ENCODE measurements at places on chromosomes 13 and 19.

DNA sequence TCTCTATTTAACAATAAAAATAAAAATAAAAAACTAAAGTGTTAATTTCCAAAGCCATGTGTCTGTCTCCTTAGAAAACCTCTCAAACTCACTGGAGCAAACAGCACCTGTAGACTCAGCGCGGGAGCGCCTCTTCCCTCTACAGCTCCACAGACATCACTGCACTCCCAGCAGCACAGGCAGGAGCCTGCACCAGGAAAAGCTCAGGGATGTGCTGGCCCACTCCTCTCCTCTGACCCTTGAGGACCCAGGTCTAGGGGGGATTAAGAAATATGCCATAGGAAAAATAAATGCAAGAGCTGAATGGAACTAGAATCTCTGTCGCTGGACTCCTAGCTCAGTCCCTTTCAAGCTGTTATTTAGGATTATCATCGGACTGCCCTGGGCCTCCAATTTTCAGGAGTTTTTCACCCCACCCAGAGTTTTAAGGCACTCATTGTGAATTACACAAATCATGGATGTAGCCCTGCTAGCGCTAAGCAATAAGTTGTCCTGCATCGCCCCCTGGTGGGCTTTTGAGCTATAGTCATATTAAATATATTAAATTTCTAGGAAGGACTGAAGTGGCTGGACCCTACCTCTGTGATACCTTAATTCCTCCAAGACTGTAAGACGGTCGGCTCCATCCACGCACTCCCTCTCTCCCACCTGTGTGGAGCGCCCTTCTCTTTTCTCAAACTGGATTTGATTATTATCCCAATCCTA lies 333.9 kb downstream of the UQCRFS1 start:
- DNase-seq: peak; percentile 54

- no peak for DNase-seq
These were observed 900 bp downstream of the MCEMP1 start for GRCh38 chr19:7677669-7678311.

GRCh38 chr13:57087006-57087405 lies 53.7 kb upstream of the PRR20A start:
- no peak for DNase-seq

GRCh38 chr19:56107626-56108351 lies 13.3 kb downstream of the ZNF787 start:
- DNase-seq: no peak

- no peak for DNase-seq
These were observed 81.3 kb upstream of the FRY start for GRCh38 chr13:31950111-31950815.

- DNase-seq: no peak
These were observed 8.3 kb upstream of the NALCN start for GRCh38 chr13:101424381-101425155.

DNA sequence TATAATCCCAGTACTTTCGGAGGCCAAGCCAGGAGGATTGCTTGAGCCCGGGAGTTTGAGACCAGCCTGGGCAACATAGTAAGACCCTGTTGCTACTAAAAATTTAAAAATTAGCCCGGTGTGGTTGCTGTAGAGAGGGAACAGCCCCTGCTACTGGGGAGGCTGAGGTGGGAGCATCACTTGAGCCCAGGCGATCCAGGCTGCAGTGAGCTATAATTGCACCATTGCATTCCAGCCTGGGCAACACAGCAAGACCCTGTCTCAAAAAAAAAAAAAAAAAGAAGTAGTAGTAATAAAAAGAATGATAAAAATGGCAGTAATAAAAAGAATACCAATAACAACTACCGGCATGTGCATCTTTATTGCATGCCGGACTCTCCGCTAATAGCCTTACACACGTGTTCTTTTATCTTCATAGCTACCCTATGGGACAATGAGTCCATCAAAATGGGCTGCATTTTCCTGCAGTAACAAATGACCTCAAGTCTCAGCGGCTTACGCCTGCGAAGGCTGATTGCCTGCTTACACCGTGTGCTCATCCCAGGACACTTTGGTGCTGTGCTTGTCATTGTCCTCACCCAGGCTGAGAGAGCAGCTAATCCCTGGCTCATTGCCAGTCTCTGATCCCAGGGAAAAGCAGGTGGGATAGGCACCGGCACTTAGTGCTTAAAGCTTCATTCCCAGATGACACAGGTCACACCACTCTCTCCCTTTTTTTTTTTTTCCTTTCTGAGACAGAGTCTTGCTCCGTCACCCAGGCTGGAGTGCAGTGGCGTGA lies 14.4 kb upstream of the SYCN start:
- no peak for DNase-seq

- no peak for DNase-seq
These were observed 1149.2 kb downstream of the UQCRFS1 start for GRCh38 chr19:28063702-28064101.

GRCh38 chr13:30856005-30856790 lies 49.9 kb upstream of the MEDAG start:
- DNase-seq: no peak

- DNase-seq: peak; percentile 52
These were observed 696 bp upstream of the SAMD1 start for GRCh38 chr19:14091081-14091812.

DNA sequence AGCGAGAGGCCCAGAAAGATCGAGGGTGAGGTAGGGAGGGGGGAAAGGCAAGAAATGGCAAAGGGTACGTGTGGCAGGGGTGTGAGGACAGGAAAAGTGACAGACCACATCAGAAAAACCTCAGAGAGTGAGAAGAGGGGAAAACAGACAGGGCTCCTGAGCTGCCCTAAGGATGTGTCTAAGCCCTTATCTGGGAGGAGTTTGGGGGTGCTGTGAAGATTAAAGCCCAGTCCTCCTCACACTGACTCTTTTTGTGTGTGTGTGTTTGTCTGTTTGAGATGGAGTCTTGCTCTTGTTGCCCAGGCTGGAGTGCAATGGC lies 703 bp upstream of the PTH2 start:
- no peak for DNase-seq

DNA sequence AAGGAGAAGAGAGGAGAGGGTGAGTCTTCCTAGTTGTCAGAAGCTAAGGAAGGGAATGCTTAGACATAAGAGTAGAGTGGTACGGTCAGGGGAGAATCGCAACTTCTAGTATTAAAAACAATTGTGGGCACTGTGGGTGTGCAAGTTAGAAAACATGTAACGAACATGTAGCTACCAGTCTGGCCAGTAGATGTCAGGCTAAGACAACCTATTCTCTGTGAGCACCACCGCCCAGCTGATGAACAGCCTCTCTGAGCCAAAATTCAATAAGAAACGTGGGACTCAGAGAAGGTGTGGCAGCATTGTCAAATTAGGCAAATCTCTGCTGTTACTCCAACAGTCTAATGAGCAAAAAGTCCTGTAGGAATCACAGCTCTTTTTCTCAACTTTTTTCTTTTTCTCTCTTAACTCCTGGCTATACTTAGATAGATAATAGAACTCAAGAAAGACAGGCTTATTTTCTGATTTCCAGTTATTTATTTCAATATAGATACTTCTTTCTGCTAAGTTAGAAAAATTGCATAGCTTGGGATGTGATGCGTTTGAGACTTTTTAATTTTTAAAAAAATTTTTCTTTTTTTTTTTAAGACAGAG lies 186.2 kb downstream of the USP12 start:
- DNase-seq: peak; percentile 67

DNA sequence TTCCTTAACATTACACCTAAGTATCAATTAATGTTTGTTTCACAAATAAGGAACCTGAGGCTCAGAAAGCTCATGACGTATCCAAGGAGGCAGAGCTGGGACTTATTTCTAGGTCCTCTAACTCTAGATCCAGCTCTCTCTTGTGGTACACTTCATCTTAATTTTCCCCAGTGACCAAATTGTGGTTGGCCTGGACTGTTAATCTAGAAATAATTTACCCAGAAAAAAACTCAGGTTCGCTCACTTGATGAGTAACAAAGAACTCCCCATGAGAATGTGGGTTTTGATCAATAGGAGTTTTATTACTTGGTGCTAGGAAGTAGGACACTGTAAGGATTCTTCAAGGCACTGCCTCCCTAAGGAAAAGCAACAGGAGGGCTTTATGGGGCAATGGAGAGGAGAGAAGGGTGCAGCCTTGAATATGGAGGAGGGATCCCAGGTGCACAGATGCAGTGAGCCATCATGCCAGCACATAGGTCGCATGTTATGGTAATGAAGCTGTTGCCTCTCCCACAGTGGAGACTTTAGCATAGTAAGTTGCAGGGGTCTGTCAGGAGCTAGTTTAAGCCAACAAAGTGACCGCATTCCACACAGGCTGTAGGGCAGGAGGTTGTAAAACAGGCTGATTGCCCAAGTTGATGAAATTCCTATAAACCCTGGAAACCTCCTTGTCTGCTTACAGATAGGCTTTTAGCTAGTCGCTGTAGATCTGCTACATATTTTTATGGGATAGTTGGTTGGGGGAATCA lies 14.7 kb downstream of the RAP2A start:
- no peak for DNase-seq

DNA sequence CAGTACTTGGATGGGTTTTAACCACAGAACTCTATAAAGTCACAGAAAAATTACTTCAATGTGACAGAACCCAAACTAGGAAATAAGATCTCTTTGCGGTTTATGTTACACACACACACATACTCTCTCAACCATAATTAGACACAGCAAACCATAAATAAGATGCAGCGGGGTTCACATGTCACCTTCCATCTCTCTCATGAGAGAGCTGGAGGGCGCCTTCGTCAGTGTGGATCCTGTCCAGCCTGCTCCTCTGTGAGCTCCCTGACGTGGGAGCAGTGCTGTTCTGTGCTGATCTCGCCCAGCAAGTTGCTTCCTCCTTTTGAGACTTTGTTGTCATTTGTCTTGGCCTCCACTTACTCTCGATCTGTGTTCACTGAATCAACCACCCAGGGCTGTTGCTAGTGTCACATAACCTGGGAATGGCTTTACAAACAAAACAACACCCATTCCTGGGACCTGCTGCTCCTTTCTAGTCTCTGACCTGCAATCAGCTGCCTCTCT lies 204.9 kb upstream of the KL start:
- no peak for DNase-seq

GRCh38 chr19:16473875-16474392 lies 2.2 kb upstream of the EPS15L1 start:
- DNase-seq: no peak

GRCh38 chr13:113050734-113051431 lies 54.7 kb upstream of the F7 start:
- DNase-seq: no peak

DNA sequence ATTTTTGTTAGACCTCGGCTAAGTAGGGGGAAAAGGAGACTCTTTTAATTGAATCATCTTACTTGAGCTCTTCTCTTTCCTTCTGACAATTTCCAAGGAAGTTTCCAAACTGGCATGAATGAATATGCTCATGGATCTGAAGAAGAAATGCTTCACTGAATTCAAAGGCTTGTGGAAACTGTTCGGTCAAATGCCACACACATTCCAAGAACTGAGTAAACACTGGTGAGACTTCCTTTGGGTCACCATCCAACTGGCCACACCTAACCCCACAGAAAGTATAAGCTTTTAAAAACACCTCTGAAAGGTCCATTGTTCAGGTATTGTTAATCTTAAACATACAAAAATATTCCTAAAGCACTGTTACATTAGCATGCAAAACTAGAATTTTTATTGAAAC lies 33.6 kb downstream of the MTMR6 start:
- no peak for DNase-seq

- DNase-seq: no peak
These were observed 2.2 kb downstream of the RINL start for GRCh38 chr19:38875656-38876395.

DNA sequence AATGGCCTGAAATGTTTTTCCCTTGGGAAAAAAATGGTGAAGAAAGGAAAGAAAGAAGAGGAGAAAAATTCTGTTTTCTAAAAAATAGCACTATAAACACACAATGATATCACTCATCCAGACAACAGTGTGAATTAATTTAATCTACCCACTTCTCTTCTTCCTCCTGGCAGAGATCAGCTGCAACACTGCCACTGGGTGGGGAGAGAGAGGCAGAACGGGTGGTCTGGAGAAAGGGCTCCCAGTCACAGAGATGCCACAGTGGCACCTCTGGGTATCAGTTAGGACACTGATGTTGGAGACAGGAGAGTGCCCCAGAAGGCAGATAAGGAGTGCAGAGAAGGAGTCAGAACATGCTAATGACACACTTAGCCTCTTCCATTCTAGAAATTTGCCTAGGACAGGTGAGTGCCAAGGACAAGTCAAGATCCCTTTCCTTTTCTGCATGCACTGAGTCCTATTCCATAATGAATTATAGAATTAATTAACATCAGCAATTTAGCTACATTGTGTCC lies 168.6 kb downstream of the SUCLA2 start:
- DNase-seq: no peak

GRCh38 chr13:97648171-97648880 lies 214.4 kb downstream of the RAP2A start:
- no peak for DNase-seq

DNA sequence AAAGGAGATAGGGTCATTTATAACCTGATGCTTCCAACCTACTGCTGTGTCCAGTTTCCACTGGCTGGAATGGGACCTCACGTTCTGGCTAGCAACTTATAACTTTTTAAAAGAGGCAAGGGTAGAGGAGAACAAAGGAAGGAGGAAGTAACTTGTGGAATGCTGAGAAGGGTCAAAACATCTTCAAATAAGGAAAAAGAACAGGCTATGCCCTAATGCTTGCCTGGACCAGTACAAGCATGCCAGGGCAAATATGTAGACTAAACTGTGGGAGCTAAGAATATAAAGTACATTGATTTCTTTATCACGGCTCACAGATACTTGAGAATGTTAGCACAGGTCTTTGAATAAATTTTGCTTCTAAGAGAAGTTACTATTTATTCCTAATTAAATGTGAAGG lies 1.5 kb upstream of the ZNF561 start:
- no peak for DNase-seq

- no peak for DNase-seq
These were observed 10.2 kb upstream of the CBLC start for GRCh38 chr19:44767295-44768180.

DNA sequence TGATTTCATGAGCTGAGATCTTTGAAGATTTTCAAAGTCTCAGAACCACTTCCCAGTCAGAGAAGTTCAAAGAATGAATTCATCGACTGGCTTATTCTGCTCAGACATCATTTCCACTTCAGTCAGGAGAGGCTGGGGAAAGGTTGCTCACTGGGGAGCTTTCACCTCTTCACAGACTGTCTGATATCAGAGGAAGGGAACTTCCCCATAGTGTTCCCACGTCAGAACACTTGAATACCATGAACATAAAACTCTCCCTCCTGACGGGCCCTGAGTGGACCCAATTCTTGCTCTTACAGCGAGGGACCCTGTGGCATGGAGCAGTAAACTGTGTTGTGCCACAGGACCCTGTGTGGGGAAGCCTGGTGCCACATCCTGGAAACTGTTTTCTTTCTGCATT lies 492.6 kb downstream of the COG6 start:
- DNase-seq: peak; percentile 17
